CD4-positive, alpha-beta T cell treated with Interleukin-10 for 1 hour (primary cell): ENCODE measurements at places on chromosomes 3 and 15.

DNA sequence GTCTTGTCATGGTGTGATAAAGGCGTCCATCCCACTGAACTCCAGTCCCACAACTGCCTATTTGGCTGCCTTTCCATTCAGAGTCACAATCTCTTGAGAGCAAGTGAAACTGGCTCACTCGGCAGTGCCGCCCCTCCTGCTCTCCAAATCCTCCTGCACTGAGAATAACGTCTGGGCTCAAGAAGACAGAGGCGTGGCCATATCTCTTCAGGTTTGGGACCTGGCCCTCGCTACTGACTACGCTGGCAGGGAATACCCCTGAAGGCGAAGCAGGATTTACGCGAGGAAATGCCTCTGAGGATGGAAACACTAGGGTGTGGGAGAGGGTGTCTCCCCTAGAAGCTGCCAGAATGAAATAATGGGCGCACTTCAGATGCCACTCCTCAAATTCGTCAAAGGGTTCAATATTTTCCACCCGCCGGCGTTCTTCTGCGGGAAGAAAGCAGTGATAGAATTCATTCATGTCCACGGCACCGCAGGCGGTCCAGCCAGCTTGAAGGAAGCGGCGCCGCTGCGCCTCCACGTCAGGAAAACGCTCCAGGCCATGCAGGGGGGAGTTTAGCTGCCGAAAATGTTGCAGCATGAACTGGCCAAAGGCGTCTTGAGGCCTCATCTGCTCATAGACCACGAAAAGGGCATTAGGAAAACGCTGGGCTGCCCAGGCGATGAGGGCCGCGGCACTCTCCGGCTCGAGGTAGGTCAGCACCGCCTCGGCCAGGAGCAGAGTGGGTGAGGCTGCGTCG lies 985 bp downstream of the LCMT2 start:
- peak; percentile 2 for DNase-seq

DNA sequence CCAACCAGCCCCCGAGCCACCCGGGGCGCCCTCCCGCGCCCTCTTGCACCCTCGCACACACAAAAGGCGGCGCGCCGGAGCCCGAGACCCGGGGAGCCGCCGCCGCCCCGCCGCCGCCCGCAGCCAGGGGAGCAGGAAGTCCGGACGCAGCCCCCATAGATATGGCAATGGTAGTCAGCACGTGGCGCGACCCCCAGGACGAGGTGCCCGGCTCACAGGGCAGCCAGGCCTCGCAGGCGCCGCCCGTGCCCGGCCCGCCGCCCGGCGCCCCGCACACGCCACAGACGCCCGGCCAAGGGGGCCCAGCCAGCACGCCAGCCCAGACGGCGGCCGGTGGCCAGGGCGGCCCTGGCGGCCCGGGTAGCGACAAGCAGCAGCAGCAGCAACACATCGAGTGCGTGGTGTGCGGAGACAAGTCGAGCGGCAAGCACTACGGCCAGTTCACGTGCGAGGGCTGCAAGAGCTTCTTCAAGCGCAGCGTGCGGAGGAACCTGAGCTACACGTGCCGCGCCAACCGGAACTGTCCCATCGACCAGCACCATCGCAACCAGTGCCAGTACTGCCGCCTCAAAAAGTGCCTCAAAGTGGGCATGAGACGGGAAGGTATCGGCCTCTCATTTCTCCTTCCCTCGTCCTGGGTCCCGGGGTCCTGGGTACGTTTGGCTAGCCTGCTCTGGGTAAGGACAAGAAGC lies 1.6 kb downstream of the NR2F2 start:
- no peak for DNase-seq

GRCh38 chr15:93779341-93779740 lies 452.0 kb upstream of the MCTP2 start:
- no peak for DNase-seq

DNA sequence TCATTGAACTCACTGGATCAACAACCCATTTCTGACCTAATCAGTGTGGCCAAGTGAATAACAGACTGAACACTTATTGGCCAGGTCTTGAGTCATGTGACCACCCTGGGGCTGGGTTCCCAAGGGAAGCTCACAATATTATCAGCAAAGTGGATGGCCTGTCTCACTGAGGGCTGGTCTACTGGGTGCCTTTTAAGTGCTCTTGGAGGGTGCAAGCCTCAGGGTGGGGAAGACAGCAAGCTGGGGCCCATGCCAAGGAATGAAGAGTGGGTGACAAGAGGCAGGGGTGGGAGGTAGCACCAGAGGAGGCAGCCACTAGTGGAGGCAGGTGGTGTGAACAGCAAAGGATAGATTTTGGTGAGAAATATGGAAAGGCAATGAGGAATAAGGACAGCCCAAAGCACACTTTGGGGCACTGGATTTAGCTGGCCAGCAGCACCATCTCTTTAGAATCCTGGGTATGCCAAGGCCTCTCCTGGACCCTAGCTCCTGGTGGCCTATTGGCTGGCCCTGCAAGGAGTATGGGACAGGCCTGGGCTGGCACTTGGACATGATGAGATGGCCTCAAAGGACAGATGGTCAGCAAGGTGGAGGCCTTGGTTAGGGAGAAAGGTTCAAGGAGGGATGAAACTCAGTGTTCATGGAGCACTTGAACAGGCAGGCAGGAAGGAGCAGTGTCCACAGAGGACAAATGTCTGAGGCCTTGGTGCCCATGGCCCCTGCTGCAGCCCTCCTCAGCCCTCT lies 34.2 kb downstream of the HMCES start:
- DNase-seq = no peak

DNA sequence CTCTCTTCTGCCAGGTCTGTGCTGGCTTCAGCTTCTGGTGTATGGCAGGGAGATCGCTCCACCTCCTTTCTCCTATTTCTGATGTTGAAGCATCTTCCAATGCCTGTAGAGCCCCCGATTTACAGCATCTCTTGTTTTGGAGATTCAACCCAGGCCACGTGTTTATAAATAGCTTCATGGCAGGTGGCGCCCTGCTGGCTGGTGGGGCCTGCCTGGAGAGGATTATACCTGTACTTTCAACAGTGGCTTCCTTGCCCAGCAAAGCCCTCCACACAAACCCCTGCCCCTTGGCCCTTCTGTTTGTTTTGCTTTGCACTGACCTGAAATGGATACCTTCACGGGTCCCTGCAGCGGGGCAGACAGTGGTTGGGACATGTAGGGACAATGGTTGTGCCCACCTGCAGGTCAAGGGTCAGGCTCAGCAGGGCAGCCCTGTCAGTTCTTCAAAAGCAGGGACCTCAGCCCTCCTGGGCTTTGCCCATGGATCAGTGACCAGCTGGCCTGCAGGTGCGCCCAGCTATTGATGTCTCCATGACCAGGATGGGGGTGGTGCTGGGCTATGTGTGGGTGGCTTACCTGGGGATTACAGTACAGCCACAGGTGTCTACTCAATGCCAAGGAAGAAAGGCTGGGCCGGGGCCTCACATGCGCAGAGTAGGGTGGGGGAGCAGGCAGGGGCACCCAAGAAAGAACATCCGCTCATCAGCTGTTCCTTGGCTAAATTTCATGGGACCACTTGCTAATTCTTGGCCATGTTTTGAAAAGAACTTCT lies 112.7 kb upstream of the PRR23C start:
- DNase-seq = no peak

DNA sequence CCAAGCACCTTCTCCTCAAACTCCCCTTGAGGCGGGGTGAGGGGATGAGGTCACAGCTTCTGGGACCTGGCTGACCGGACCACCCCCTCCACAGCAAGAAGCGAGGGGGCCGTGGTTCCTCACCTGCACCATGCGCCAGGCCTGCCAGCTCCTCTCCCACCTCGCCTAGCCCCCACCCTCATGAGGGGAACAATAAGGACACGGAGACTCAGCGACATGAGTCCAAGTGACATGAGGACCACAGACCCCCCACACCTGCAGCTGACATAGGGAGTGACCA lies 118.7 kb downstream of the CHSY1 start:
- DNase-seq = no peak
